ENCODE measurements at places on chromosomes 7 and 10.
A peak's percentile ranks its signal among the peaks of the same experiment; 100 is the strongest.

GRCh38 chr7:117227091-117227490 lies 95.8 kb downstream of the WNT2 start:
- no peak for ATAC-seq

GRCh38 chr7:926061-927030 lies 28.1 kb downstream of the ADAP1 start:
- ATAC-seq = no peak

DNA sequence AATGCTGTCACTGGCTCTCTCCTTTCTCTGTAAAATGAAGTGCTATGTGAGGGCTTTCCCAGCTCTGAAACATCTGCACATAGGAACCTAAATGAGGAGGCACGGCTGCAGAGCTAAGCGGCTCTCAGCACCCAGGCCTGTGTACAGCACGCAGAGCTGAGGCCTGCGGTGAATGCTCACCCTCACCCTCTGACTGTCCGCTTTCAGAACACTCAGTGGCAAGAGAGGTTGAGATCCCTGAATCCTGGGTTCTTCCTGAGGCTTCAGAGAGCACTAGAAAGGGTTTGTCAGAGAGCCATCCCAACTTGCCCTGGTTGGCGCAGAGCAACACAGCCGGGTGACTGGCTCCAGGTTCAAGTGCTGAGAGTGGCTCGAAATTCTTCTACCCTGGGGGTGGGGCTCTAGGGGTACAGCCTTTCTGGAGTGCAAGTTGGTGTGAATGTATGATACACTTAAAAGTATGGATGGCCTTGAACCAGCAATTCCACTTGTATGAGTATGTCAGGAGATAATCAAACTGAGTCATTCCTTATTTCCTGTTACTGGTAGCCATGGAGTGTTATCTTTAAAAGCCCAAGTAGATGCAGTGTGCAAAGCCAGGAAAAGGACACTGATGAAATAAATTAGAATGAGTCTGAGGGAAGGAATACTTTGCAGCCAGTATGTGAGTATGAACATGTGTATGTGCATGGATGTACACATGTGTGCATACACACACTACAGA lies 1.7 kb upstream of the CCDC201 start:
- ATAC-seq = no peak

DNA sequence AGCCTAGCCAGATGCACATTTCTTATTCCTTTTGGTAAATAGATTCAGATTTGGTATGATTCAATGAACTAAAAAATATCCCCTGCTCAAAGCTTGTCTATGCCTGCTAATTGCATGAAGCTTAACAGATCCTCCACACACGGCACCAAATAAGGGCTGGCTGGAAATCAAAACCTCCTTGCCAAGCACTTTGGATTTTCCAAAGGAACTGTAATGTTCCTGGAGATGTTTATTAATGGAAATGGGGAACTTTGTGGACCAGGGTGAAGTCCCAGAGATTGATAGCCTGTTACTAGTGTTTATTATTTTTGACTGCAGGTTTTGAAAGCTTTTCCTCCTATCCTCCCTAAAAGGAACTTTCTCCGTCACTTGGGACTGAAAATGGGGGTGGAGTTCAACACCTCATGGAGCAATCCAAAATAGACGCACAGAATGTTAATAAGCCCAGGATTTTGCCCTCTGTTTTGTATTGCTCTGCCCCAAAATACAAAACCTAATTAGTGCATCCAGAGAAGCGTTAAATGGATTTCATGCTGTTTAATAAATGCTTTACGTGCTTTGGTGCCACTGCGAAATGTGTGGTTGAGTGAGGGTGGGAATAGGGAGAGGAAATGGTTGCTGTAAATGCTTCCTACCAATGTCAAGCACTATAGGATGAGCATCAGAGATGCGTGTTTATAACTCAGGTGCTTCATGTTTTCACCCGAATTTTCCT lies 1027.7 kb downstream of the LRMDA start:
- no peak for ATAC-seq

GRCh38 chr10:133355266-133355665 lies 2.6 kb downstream of the FUOM start:
- ATAC-seq = no peak

DNA sequence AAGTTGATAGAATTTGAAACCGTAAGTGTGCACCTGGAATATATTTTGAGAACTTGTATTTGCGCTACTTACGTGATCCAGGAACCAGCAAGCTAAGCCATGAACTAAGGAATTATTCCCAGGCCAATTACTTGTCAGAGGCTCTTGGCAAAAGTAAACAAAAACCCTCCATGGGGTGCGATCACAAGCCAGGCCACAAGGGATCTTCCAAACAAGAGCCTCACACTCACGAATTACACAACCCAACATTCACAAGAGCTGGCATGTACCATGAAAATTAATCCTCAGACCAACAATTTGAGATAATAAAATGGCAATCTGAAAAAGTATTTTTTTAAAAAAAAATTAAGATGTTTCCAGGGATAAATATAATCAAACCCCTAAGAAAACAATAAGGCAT lies 467.0 kb upstream of the AKR1E2 start:
- no peak for ATAC-seq

- ATAC-seq = peak; percentile 27
Measured at GRCh38 chr7:130286881-130287280, 6.1 kb upstream of the CPA4 start.

DNA sequence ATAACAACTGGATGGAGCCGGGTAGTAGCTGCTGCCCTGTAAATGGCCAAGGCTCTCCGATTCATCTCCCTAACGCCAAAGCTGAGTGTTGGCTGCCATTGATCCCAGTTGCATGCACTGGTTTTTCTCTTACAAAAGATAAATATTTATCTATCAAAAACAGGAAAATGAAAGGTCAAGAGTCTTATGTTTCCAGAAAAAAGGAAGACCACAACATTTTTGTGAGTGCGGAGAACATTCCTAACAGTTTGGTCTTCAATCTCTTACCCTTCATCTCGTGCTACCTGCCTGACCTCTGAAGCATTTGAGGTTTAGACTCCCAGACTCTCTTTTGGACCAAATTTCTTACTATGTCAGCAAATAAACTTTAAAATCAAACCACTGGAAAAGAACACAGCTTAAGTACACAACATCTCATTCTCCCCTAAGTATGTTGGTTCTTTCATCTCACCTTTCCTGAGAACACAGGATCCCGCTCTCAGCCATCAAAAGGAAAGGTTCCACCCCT lies 61.6 kb downstream of the SORBS1 start:
- ATAC-seq = no peak

GRCh38 chr10:13536674-13537366 lies 8.0 kb upstream of the BEND7 start:
- no peak for ATAC-seq

- peak; percentile 86 for ATAC-seq
Measured at GRCh38 chr7:99562832-99563231, 4.4 kb downstream of the ZNF655 start.

GRCh38 chr10:100333661-100334440 lies 3.8 kb upstream of the PKD2L1 start:
- no peak for ATAC-seq

DNA sequence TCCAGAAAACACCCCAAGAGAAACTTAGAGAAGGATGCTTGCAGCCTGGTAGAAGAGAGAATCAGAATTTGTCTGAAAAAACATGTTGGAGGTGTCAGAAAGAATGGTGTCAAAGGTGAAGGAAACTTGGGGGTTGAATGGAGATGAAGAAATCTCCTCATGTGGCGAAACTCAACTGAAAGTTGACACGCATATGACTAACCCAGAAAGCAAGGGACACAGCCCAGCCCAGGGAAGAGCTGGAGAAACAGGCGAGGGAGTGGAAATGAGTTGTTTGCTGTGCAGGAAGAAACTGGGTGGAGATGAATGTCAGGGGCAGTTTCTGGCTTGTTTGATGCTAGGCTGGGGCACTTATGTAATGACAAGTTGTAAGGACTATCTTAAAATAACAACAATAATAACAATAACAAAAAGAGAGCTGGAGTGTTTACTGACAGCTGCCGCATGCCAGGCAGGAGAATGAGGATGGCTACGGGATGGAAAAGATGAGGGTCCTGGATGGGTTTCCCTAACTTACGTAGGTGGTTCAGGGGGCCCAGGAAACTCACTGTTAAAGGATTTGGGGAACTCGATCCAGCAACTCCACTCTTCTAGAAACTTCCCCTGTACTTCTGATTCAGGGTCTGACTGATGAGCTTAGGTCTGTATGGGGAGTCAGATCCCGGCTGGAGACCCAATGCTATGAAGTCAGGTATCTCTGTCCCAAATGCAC lies 57.4 kb downstream of the MAP3K8 start:
- ATAC-seq = peak; percentile 80

DNA sequence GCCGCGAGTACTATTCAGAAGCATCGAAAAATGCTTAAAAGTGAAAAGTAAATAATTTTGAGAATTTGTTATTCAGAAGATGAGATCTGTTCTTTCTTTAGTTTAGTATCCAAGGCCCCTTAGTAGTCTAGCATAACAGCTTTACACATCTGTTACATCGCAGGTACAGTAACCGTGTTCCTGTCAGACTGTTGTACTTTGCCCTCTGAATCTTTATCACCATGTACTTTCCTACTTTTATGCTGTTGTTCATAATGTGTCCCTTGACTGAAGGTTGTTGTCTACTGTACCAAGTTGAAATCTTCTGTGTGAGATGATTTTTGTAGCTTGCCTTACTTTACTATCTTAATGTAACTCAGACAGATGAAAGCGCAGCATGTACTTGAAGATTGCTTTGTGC lies 38.3 kb downstream of the WAC start:
- ATAC-seq = no peak

DNA sequence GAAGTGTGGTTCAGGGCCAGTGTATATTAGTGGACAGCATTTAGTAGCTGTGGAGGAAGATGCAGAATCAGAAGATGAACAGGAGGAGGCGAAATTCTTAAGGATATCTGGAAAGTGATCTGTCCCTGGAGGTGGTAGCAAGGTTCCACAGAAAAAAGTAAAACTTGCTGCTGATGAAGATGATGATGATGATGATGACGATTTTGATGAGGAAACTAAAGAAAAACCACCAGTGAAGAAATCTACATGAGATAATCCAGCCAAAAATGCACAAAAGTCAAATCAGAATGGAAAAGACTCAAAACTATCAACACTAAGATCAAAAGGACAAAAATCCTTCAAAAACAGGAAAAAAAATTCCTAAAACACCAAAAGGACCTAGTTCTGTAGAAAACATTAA lies 26.3 kb downstream of the TM9SF3 start:
- ATAC-seq = no peak

DNA sequence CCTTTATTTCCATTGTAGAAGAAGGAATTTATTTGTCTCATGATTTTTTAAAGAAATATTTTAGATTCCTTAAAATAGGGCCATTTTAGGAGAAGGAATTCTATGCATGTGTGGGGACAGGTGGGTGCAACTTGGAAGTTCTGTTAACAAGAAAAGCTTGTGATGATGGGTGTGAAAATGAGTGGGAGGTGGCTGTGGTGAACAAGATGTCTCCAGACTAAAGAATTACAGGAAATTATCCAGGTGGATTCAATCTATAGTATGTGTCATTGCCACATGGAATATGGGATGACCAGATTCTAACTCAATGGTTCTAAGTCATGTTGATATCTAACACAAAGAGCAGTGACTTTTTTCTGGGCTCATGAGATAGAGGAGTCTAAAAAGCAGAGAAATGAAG lies 229.6 kb upstream of the IGFBP3 start:
- no peak for ATAC-seq

- no peak for ATAC-seq
Measured at GRCh38 chr7:127153315-127153714, 99.4 kb downstream of the GRM8 start.

- ATAC-seq = no peak
Measured at GRCh38 chr7:70237831-70238575, 639.7 kb downstream of the AUTS2 start.

DNA sequence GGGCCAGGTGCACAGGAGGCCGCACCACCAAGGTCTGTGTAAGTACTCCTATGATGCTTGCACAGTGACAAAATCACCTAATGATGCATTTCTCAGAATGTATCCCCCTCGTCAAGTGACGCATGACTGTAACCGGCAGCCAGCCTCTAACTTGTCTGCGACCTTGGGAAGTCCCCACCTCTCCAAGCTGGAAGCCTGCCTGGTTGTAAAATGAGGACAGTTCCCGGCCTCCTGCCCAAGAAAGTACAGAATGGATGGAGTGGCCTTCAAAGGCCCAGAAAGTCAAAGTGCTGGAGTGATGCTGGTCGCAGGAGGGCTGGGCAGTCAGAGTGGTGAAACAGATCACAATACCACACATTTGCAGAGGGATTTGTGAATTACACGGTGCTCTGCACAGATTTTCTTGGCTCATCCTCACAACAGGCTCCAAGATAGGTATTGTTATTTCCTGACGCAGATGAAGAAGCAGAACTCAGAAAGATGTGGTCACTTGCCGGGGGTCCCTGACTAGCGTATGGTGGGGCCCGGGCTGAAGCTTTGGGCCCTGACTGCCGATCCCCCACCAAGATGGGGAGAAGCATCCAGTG lies 22.8 kb downstream of the SPOCK2 start:
- no peak for ATAC-seq

DNA sequence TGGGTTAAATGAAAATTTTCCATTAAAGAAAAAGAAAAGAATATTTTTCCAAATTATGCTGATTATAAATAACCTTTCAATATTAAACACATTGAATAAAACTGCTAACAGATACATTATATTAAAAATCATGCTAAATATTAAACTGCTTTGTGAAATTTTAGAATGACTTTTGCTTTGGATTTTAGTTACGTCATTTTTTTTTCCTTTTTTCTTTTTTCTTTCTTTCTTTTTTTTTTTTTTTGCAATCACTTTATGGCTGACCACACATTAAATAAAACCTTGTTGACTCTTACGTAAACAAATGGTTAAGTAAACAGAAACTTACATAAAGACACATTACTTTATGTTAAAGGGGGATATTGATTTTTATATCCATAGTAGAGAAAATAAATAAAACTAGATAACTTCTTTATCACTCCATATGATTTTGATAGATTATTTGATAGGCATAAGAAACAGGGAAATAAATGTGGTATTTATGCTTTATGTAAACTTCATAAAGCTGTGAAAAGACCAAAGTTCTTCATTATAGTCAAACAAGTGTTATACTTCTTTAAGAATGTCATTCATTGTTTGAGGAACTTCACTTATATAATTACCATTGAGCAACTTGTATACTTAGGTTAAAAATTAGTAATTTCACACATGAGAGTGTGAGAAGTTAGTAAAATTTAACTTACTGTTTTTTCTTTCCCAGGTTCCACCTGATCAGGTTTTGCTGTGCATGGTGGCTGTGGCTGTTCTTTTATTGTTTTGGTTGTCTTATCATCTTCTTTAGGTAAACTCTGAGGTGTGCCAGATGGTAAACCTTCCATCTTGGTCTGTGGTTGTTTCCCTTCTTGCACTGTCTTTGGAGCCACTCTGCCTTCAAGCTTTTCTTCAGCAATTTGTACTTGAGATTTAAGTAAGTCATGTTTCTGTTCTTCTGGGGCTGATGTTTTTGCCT lies 197.3 kb downstream of the PCLO start:
- ATAC-seq = no peak

- ATAC-seq = no peak
Measured at GRCh38 chr10:80357851-80358125, 1.2 kb downstream of the DYDC2 start.

DNA sequence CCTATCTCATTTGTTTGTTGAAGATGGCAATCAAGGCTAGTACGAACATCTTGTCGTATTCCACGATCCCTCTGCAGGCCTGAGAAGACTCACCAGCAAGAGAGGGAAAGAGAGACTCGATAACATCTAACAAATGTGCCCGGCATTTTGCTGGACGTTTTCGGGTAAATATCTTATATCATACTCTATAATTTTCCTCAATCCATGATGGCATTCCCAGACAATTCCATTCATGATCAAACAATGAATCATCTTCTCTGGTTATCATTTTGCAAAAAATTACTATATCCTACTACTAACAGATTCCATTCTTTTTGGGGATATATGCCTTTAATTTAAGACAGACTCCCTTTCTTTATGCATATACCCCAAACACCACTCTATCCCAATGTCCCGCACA lies 118.1 kb downstream of the TYW1B start:
- no peak for ATAC-seq

All from esophagus mucosa (tissue), 1 donor.